Activated naive CD4-positive, alpha-beta T cell treated with anti-CD3 and anti-CD28 coated beads, Interleukin-2, amount 10 ng/mL, durations not matched to agents 7 days and 5 days (primary cell): ENCODE measurements at places on chromosomes 6 and 20.
A peak's percentile ranks its signal among the peaks of the same experiment; 100 is the strongest.

DNA sequence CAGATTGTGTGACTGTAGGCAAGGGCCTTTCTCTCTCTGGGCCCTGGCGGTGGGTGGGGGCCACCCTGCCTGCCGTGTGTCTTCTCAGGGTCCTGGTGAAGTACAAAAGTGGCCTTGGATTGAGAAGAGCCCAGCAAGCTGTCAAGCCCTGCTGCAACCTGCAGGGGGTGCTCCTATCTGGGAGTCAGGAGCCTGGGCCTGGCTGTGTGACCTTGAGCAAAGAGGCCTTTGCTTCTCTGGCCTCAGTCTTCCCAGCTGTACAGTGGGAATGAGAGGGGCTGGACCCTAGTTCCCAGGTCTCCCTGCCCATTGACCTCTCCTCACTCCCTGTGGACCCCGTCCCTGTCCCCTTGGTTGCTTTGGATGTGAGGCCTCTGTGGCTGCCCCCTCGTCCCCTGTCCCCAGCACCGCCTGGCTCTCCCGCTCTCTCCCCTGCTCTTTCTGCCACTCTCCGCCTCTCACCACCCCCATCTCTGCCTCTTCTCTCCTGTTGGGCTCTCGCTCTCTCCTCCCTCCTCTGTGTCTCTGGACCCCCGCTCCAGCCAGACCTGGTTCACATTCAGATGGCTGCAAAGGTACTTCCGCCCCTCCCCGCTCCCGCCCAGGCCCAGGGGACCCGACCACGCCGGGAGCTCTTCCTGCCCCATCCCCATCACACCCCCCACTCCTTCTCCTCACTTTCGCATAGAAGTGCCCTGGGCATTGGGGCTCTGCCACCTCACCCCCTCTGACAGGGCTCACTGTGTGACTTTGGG is 46.7 kb downstream of the SRC start:
- DNase-seq: peak; percentile 57

DNA sequence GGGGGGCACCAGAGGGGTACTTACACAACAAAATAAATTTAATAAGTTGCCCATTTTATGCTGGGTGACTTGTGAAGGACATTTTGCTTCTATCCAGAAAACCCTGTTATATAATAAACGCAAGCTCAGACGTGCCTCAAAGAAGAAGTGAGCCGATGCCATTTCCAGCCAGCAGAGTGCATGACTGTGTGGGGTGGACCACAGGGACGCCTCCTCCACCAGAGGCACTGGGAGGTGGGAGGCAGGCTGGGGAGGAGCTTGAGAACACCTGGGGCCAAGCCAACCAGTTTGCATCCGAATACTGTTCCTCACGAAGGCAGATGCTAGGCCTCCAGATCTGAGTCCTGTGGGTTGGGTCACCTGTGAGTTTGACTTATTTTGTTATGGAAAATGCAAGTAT is 363.8 kb downstream of the RNGTT start:
- no peak for DNase-seq

DNA sequence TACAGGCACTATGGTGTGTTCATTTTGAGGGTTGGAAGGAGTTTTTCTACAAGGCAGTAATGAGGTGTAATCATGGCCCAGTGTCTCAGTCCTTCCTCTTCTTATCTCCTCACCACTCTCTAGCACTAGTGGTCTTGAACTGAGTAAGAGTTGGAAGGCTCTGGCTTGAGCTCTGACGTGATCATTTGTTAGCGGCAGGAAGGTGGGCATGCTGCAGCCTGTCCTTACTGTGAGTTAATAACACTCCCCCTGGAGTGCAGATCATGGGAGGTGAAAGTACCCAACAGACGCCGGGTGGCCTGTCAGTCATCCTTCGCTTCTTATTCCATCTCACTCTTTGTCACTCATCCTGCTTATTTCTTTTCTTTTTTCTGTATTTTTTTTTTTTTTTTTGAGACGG is 356.9 kb downstream of the CDKAL1 start:
- DNase-seq: no peak

DNA sequence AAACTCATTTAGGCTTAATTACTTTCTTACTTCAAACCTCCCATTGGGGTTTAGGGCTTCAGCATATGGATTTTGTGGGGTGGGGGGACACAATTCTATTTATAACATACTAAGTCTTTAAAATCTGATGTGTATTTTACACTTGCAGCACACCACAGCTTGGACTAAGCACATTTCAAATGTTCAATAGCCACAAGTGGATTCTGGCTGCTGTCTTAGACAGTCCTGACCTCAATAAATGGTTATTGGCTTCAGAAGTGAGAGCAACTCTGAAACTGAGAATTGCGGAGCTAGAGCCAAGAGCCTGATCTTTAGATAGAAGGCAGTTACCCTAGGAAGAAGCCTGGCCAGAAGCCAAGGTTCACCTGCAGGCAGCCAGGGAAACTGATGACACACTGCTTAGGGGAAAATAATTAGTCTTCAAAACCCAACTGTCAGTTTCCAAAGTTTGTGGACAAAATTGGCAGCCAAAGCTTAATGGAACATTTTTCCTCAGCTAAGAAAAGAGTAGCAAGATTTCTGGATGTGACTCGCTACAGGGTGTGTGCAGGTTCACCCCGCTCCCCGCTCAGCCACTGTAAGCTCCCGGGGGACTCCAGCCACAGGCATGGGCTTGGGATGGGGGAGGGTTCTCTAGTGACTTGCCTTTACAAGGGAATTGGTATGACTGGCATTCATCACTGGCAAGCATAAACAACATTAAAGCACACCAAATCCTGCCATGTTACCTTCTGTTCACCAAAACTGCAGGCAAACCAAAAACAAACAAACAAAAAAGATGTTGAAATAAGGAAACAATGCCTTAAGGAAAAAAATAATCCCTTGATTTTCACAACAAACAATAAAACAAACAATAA is 219.8 kb downstream of the TFAP2A start:
- DNase-seq: no peak

GRCh38 chr6:169529931-169530751 is 171.7 kb downstream of the WDR27 start:
- peak; percentile 34 for DNase-seq

DNA sequence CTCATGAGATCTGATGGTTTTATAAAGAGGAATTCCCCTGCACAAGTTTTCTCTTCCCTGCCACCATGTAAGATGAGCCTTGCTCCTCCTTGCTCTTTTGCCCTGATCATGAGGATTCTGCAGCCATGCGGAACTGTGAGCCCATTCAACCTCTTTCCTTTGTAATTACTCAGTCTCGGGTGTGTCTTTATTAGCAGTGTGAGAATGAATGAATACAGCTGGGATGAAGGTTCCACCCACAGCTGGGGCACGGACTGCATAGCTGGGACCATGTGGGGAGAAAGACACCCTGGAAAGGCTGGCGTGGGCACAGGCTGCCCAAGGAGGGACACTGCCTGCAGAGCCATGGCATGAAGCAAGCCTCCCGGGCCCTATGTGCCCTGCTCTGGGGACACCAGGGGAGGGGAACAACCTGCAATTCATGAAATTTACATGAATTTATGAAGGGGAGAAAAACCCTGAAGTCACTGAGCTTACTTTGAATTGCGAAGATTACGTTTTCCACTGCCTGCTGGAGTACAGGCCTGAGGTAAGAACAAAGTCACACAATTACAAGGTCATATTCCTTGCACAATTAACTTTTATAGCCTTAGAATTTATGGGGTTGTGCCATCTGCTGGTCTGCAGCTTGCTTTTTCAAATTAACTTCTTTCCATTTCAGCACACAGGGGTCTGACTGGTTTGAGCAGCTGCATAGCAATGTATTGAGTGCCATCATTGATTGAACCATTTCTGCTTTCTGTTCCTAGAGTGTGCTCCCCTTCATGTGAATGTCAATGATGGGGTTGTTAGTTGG is 46.2 kb downstream of the SLC22A1 start:
- DNase-seq: no peak

- DNase-seq: no peak
Observed at GRCh38 chr6:20771409-20771808, 237.2 kb downstream of the CDKAL1 start.

GRCh38 chr6:159151266-159151855 is 17.8 kb upstream of the FNDC1 start:
- DNase-seq: peak; percentile 53

DNA sequence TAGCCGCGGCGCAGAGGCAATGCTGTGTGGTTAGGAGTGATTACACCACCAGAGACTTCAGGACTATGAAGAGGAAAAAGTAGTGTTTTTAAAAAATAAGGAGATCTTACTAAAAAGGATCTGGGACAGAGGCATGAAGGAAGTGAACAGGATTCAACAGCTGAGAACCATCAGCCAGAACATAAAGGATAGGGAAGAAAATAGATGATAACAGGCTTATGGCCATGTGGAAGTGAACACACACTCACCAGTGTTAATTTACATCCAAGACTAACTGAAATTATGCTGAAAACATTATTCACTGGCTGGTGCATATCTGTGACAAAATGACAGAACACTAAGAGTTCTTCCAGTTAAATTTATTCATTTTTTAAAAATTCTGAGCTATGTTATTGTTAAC is 47.5 kb upstream of the BCLAF1 start:
- no peak for DNase-seq

- peak; percentile 23 for DNase-seq
Observed at GRCh38 chr6:73694711-73695411, 1.1 kb upstream of the CD109 start.

GRCh38 chr6:163325390-163325784 is 89.1 kb upstream of the QKI start:
- no peak for DNase-seq

GRCh38 chr6:170262489-170263088 is 28.3 kb downstream of the DLL1 start:
- no peak for DNase-seq

DNA sequence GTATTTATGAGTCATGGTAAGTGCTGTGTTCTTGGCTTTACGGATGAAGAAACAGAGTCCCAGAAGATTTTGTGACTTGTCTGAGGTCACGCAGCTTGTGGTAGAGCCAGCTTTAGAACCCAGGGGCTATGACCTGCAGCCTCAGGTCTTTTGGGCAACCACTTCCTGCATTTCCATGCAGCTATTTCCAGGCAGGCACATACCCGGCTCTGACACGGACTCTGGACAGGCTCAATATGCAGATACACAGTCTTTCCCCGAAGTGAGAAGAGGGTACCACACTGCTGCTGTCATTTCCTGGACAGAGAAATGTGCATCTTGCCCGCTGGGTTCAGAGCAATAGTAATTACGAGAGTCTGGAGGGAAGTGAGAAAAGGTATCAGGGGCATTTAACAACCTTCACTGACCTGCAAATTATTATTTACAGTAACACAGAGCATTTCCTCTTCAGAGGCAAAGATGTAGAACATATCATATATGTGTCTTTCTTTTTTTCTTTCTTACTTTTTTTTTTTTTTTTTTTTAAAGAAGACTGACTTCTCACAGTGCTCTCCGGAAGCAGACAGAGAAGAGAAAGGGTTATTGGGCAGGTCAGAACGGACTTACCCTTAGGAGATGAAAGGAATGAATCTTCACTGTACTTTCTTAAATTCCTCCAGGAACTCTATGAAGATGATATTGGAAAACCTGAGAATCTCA is 185.1 kb downstream of the CLIC5 start:
- DNase-seq: peak; percentile 49

DNA sequence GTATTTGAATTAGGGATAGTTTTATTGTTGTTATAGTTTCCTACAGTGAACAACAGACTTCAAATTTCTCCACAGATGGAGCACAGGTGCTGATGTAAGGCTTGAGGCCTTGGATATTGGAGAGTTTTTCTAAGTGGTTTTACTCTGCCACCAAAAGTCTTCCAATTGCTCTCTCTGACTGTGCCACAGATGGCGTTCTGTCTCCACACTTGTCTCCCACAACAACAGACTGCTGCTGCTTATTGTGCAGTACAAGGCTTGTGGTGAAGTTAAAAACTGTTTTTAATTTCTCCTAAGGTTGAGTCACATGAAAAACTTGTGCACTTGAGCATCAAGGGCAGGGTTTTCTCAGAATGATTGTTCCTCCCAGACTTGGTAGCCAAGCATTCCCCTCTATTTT is 460.9 kb upstream of the KHDRBS2 start:
- no peak for DNase-seq

- DNase-seq: no peak
Observed at GRCh38 chr6:133394630-133395029, 153.5 kb downstream of the EYA4 start.

DNA sequence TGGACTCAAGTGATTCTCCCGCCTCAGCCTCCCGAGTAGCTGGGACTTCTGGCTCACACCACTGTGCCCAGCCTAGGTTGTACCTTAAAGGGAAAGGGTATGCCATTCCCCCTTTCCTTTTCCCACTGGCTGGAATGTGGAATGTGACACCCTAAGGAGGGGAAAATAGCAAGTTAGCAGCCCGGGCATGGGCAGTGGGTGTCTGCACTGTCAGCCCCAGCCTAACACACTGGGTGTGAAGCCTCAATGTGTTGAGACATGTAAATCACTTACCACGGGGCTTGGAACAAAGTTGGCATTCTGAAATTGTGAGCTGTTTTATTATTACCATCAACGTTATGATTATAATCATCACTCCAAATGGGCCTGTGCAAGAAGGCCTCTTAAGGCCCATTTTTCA is 80.8 kb upstream of the PTPN1 start:
- no peak for DNase-seq

- DNase-seq: no peak
Observed at GRCh38 chr6:34602318-34603111, 46.4 kb upstream of the SPDEF start.

GRCh38 chr20:6006603-6006949 is 47.3 kb downstream of the LRRN4 start:
- no peak for DNase-seq

DNA sequence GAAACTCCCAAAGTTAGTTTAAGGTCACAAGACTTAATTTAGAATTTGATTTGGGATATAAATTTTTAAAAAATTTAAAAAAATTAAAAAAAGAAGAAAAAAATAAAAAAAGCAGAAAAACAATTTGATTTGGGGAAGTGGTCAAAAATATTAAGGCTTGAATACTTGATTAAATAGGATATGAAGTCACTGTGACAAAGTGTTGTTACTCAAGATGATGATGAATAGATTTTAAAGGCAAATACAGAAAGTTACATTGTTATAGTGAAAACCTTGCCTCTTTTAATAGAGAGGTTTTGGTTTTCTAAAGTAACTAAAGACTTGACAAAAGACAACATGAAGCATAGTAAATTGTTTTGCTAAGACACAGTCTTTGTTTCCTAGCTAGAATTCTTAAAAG is 7.2 kb downstream of the CST9 start:
- DNase-seq: no peak

GRCh38 chr6:97097068-97098047 is 172.8 kb downstream of the KLHL32 start:
- no peak for DNase-seq

GRCh38 chr6:151911401-151911800 is 103.9 kb downstream of the ESR1 start:
- no peak for DNase-seq

- DNase-seq: no peak
Observed at GRCh38 chr6:170227996-170228945, 62.6 kb downstream of the DLL1 start.

GRCh38 chr6:113894712-113895674 is 37.8 kb downstream of the MARCKS start:
- no peak for DNase-seq

- DNase-seq: no peak
Observed at GRCh38 chr6:143394389-143394788, 56.1 kb downstream of the ADAT2 start.

DNA sequence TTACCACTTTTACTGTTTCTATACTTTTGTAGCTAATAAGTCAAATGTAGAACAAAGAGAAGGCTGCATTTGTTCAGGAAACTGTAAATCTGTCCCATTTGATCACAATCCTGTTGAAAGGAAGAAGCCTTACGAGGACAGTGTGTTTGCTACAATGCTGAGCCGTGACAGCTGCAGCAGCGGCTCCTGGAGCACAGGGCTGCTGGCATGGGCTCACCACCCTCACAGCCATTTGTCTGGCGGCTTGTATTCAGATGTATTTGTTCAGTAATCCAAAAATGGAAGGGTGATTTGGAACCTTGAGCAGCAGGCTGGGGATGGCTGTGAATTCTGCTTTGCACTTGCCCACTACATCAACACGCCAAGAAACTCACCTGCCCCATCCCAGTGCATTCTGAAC is 5.7 kb downstream of the TUBB2A start:
- no peak for DNase-seq
